ENCODE measurements at places on chromosomes 1 and 21. TPM values are rescaled to one million over a fixed set of nuclear protein-coding genes. Genes with fewer than 3 reads are reported as not detected.

DNA sequence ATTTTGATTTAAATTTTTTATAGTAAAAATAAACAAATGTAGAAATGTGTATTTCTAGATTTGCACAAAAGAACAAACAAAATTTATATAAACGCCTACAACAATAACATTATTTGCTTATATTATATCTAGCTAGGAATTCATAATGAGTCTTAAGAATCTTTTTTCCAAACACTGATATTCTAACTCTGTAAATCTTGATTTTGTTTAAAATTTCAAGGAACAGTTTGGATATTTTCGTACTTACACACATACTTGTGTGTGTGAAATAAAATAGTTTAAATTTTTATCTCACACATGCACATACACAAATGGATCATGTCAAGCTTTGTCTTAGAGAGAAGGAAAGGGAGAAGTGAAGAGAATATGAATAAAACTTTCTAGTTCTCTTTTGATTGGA, 868.1 kb downstream of the LTN1 start:
- DNase-seq = no peak

DNA sequence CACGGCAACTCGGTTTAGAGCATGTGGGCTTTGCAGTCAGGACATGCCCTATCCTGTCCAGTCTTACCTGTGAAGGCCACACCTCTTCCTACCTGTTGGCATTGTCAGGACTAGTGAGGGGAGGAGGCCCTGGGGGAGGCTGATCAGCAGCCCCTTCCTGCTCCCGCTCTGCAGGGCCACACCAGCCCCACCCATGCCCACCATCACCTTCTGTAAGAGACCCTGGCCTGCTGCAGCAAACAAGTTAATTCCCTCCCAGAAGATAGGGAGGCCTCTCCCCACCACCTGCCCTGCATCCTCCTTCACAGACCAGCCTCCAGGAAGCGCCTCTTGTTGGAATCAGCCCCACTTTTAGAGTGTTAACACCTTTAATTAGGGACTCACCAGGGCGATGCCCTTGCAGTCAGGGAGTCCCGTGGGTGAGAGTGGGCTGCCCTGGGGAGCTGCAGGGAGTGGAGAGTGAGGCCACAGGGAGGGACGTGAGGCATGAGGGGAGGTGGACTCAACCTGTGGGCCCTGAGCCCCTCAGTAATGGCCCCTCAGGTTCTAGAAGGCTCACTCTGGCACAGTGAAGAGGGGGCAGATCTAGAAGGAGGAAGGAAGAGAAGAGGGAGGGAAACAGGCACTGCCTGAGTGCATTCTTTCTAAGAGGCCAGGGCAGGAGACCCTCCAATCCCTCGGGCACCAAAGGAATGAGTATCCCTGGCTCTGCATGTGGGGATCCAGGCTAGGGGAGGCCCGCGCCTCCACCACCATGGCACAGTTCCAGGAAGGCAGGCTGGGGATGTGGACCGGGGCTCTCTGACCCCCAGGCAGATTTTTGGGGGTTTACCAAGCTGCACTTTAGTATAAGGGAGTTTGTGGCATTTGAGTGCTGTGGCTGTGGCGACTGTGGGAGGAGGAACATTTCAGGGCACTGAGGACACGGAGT, 8.2 kb downstream of the UMODL1 start:
- no peak for DNase-seq

The BCL10 gene
- 19.8 TPM for total RNA-seq

- DNase-seq = no peak
Observed at GRCh38 chr1:225549821-225550220, 103.1 kb downstream of the ENAH start.

The SPRR1B gene
- total RNA-seq = not detected

DNA sequence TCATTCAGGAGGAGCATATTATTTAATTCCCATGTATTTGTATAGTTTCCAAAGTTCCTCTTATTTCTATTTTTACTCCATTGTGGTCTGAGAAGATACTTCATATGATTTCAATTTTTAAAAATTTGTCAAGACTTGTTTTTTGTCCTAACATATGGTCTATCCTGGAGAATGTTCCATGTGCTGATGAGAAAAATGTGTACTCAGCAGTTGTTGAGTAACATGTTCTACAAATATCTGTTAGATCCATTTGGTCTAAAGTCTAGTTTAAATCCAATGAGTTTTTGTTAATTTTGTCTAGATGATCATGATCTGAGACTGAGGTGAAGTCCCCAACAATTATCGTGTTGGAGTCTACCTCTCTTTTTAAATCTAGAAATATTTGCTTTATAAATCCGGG, 14.5 kb downstream of the PSMG1 start:
- no peak for DNase-seq

GRCh38 chr21:45839274-45839673, 142.3 kb upstream of the COL6A1 start:
- DNase-seq = no peak

GRCh38 chr21:44589094-44589493, 3.2 kb downstream of the KRTAP10-6 start:
- DNase-seq = no peak

DNA sequence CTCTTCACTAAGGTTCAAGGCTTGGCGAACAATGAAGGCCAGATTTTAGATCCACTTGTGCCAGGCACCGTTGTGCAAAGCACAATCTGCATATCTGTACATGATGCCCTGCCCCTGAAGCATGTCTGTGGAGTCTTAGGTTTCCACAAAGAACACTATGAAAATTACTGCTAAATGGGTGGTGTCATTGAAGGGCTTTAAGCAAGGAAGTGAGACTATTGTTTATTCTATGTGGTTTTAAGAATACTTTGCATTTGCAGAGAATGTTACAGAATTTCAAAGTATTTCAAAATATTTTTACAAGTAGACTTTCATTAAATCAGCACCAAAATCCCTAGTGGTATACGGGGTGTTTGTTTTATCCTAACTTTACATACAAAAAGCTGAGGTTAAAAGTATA, 8.8 kb downstream of the TSEN15 start:
- DNase-seq = no peak

The OR2L3 gene
- total RNA-seq = not detected

- DNase-seq = no peak
Observed at GRCh38 chr1:10561497-10561896, 86.7 kb downstream of the PEX14 start.

DNA sequence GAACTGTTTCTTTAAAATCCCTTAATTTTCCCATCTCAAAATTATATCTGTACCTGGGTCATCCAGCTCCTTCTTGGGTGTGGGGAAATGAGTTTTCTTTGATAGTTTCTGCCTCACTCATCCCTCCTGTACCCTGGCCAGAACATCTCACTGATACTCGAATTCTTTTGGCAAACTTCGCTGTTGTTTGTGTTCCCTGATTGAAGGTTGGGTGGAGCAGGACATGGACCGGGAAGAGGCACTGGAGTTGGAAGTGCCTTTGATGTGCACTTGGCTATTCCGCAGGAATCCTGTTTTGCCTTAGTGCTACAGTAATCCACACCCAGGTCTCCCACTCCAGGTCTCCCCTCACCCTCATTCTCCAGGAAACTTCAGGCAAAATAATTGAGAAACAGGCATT, 11.2 kb downstream of the MINDY1 start:
- DNase-seq = no peak

DNA sequence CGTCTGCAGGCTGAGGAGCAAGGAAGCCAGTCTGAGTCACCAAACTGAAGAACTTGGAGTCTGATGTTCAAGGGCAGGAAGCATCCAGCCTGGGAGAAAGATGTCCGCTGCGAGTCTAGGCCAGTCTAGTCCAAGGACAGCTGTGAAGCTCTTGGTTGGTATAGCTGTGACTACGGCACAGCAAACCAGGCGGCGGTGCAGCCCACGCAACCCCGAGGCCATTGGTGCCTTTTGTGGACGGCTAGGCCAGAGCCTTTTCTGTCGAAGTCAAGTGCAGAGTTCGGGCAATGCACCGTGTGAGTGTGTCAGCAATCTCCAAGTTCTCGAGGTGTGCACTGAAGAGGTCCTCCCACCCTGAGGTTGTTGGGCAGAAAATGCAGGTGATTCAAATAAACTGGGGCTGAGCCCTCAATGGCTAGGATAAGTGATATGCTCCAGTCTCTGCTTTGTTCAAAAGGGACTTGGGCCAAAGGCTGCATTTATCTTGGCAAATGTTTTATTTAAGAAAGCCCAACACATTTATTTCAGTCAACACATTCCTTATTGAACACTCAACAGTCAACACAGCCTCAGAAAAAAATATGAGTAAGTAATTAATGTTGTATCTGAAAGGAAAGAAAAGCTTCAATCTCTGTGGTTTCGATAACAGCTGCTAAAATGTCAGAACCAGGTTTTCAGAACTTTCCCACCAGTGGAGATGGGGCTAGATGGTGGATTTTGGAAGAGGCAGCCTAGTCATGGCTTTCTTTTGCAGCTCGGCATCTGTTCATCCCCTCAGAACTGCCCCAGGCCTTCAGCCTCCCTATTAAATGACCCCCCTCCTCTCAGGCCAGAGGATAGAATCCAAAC, 78.1 kb upstream of the COX20 start:
- no peak for DNase-seq

The KRTAP13-2 gene
- not detected for total RNA-seq

DNA sequence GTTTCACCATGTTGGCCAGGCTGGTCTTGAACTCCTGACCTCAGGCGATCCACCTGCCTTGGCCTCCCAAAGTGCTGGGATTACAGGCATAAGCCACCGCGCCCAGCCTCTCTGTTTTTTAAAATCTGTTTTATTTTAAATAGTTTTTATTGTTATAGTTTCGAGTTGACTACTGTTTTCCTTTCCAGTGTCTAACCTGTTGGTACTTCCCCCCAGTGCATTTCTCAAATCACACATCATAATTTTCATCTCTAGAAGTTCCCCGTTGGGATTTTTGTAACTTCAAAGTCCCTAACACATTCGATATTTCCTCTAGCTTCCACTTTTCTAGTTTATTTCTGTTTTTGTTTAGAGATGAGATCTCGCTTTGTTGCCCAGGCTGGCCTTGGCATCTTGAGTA, 7.5 kb downstream of the HES4 start:
- DNase-seq = no peak

- no peak for DNase-seq
Observed at GRCh38 chr1:172582889-172583288, 49.9 kb downstream of the SUCO start.

DNA sequence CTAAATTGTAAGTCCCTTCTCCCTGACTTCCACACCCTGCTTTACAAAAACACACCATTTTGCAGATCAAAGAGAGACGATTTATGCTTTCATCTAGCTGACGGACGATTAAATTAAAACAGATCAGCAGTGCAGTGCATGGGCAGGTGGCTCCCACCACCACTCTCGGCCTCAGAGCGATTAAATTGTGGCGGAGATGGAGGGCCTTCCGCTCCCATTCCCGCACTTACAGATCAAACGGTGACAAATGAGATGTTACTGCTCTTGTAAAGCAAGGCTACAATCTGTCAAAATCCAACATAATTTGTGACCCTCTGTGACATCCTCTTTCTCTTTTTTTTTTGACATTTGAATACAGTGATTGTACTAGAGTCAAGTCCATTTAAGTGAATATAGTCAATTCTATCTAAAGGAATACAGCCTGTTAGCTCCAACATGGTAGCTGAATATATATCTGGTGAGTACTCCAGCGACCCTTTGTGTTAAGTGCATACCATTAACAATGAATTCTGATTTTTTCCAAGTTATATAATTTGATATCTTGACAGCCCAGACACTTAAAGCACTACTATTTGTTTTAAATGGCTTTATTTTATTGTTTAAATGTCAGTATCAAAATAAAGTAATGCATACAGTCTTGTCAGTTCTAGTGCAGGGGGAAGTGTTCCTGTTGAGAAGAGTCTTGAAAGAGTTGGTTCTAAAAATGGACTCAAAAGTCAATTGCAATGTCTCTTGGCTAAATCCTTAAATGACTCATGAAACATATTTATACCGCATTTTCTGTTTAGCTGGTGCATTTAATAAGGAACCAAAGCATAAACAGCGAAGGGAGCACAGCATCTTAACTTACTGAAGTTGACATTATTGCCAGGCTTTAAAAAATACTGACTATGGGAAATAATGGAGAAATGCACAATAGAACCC, 109.0 kb downstream of the ESRRG start:
- DNase-seq = no peak

GRCh38 chr1:84436876-84437655, 38.8 kb downstream of the DNASE2B start:
- DNase-seq = no peak

DNA sequence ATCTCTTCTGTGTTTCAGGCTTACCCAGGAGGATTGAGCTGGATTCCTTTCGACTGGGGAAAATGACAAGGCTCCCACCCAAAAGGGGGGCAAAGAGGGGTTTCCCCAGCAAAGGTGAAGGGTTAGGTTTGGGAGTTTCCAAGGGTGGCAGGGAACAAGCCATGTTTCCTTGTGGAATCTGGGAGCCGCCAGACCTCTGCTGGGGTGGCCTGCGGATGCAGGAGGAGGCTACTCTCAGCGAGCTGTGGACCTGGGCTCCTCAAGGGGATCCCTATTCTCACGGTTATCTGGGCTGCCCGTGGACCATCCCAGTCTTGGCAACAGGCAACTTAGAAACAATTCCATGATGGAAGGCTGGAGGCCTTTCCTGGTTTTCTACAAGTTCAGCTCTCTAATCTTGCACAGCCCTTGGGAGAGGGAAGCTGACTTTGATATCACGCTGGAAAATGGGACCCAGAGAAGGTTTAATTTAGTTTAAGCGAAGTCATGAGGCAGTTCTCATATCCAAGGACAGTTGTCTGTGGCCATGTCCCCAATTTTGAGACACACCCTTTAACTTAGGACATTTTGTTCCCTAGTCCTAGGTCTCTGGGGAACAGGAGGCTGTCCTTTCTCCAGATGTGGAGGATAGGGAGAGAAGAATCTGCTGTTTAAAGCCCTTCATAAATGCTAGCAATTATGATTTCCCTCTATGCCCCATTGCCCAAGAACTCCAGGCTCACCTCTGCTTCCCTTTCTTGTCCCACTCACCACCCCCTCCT, 24.7 kb upstream of the STUM start:
- no peak for DNase-seq

DNA sequence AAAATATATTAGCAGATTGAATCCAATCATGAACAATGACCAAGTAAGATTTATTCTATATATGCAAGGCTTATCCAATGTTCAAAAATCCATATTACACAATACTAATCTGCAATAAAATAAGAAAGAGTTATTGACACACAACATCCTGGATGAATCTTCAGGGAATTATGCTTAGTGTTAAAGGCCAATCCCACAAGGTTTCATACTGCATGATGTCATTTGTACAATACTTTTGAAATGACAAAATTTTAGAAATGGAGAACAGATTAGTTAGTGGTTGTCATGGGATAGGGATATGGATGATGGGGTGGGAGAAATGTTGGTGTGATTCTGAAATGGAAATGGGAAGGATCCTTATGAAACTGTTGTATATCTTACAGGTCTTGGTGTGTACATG, 425.7 kb downstream of the SIPA1L2 start:
- no peak for DNase-seq

Data from NCI-H460 (cell line).